ENCODE measurements at places on chromosomes 2 and 18.

GRCh38 chr2:7288484-7288883 lies 371.3 kb downstream of the RNF144A start:
- no peak for DNase-seq

DNA sequence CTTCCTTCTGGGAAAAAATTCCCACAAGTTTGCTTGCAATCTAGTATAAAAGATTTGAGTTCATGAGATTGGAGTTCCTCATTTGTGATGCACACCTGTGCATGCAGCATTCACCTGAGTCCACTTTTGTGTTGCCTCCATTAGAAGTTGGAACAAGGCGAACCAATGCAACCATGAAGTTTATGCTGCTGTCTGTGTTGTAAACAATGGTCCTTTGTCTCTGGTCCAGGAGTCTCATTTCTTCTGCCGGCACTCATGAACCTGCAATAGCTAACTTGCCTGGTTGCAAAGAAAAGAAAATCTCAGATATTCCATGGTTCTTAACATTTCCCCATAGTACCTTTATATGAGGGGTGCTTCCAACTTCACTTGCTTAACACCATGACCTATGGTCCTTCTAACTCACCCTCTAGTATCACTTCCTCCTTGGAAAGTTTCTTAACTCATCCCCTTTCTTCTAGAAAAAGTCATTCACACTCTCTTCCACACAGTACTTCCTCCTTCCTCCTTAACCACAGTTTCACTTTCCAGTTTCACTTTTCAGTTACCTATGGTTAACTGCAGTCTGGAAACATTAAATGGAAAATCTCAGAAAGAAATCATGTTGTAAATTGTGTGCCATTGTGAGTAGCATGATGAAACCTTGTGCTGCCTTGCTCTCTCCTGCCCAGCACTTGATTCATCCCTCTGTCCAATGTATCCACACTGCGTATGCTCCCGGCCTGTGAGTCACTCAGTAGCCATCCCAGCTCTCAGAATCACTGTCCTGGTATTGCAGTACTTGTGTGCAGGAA lies 128.8 kb upstream of the TRIB2 start:
- no peak for DNase-seq

DNA sequence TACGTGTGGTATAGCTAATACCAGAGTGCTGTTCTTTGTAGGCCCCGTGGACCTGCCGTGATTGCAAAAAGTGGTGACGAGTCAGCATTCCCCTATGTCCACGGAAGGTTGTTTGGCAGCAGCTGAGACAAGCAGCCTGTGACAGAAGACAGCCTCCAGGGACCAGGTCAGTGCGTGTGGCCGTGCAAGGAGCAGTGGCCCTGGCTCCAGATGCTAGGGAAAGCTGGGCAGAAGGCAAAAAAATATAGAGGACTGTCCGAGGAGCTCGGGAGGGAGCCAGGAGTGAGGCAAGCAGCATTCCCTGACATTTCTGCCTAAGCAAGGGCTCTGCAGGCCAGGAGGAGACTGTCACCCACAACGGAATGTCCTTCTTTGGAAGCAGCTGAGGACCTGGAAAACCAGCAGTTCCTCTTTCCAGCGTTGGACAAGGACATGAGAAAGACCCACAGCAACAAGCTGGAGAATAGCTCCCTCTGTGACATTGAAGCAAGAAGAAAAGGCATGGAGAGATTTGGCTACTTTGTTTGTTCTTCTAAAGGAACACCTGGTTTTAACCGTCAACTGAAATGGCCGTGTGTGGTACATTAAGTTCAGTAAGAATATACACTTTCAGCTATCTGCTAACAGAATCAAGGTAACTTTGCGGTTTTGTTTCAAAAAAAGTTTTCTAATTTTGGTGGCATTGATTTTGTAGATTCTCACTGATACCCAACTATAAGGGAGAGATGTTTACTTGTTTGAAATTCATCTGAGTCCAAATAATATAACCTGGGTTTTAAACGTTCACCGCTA lies 58.3 kb downstream of the NPAS2 start:
- DNase-seq = no peak

- DNase-seq = no peak
Observed at GRCh38 chr2:152883951-152884487, 165.6 kb downstream of the ARL6IP6 start.

Data from type B pancreatic cell (in vitro differentiated cells).